ENCODE measurements at places on chromosomes 11 and 22. TPM values are rescaled to one million over a fixed set of nuclear protein-coding genes. Genes with fewer than 3 reads are reported as not detected.

KCTD17 gene
- total RNA-seq = 19.5 TPM

IL18 gene
- 0.17 TPM for total RNA-seq

MAP6 gene
- total RNA-seq = 0.17 TPM

VEGFB gene
- 24.4 TPM for total RNA-seq
